ENCODE measurements at places on chromosomes 5 and 9. TPM values are rescaled to one million over a fixed set of nuclear protein-coding genes. Genes with fewer than 3 reads are reported as not detected.

POU5F2 gene
- 1.2 TPM for total RNA-seq

LCN9 gene
- not detected for total RNA-seq

INSL6 gene
- not detected for total RNA-seq

ZDHHC11B gene
- total RNA-seq = not detected

BTNL9 gene
- not detected for total RNA-seq

CARTPT gene
- not detected for total RNA-seq

TMC1 gene
- total RNA-seq = 0.59 TPM

THBS4 gene
- 2.1 TPM for total RNA-seq

NUTM2F gene
- not detected for total RNA-seq

PCDHA9 gene
- total RNA-seq = 0.07 TPM

GHR gene
- total RNA-seq = 6.2 TPM

LPAR1 gene
- 95.9 TPM for total RNA-seq

BOD1 gene
- 80.5 TPM for total RNA-seq

LSM11 gene
- 6.1 TPM for total RNA-seq

KIAA0825 gene
- total RNA-seq = 3.8 TPM

LARP1 gene
- 76.8 TPM for total RNA-seq

SREK1IP1 gene
- total RNA-seq = 11.8 TPM

MOB3B gene
- total RNA-seq = 0.17 TPM

Data from smooth muscle cell of the pulmonary artery (primary cell).